Daoy (cell line): ENCODE measurements at places on chromosomes 12 and 14. TPM values are rescaled to one million over a fixed set of nuclear protein-coding genes. Genes with fewer than 3 reads are reported as not detected.
A peak's percentile ranks its signal among the peaks of the same experiment; 100 is the strongest.

GRCh38 chr12:124963211-124963610 is 25.7 kb downstream of the DHX37 start:
- DNase-seq, result no peak

The UNC79 gene
- total RNA-seq, result not detected in 2 replicates

DNA sequence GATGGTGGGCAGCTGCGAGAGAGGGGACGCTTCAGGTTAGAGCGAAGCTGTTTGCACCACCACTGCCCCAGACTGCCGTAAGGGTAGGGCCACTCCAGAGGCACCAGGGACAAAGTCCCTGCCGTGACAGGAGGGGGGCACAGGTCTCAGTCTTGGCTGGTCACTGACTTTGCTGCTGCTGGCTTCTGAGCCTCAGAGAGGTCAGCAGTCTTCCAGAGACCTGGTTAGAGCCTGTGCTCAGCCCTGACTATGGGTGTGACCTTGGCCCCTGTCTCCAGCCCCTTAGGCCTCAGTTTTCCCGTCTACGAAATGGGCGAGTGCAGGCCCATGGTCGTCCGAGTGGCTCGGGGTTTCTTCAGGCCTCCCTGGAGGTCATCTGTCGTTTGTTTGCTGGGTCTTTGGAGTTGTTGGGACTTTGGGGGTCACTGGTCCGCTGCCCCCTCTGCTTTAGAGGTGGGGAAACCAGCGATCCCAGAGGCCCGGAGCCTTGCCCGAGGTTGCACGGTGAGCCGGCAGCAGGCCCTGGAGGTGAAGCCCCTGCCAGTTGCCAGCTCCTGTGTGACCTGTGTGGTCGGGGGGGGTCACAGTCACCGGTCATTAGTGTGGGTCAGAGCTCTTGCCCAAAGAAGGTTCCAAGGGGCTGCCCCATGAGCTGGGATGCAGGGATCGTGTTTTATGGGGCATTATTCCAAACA is 15.3 kb downstream of the MEG3 start:
- no peak for DNase-seq

GRCh38 chr12:92971859-92972524 is 42.9 kb upstream of the EEA1 start:
- DNase-seq, result peak; percentile 57

- no peak for DNase-seq
Observed at GRCh38 chr12:132952371-132953162, 3.5 kb downstream of the ZNF605 start.

The PTPN21 gene
- total RNA-seq, result 4.8 and 7.7 TPM in 2 replicates

GRCh38 chr14:39469094-39469710 is 37.0 kb upstream of the FBXO33 start:
- DNase-seq, result peak; percentile 9

GRCh38 chr12:3295646-3296408 is 195.2 kb upstream of the PRMT8 start:
- no peak for DNase-seq

DNA sequence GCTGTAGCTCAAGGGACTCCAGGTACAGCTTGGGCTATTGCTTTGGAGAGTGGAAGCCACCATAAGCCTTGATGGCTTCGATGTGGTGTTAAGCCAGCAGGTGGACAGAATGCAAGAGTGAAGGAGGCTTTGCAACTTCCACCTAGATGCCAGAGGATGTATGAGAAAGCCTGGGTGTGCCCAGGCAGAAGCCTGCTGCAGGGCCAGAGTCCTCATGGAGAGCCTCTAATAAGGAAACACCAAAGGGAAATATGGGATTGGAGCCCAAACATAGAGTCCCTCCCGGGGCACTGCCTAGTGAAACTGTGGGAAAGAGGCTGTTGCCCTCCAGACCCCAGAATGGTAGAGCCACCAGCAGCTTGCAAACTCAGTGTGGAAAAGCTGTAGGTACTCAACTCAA is 9.8 kb upstream of the DICER1 start:
- DNase-seq, result no peak

GRCh38 chr14:73359445-73359844 is 98.9 kb downstream of the NUMB start:
- no peak for DNase-seq

DNA sequence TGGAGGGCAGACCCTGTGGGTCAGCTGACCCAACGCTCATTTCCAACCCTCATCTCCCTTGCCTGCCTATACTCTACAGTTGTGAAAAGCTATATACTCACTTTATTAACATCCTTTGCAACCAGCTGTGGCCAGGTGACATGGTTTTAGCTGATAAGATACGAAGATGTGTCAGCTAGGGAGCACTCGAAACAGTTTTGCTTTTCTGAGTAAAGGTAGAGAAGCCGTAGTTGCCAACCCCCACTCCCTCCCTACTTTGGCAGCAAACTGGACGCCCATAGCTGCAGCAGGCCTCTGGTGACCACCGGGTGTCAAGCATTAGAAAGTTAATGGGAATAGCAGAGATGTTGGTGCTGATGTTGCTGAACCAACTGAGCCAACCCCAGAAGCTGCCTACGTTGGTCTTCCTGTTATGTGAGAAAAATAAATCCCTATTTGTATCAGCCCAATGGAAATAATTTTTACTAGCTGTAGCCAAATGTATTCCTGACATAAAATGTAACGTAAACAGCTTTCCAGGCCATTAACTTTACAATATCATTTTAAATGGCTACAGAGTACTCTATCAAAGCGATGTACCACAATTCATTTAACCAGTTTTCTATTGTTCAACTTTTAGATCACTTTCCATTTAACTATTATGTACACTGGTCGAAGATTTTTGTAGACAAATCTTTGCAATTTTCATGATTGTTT is 98.5 kb upstream of the TMCC3 start:
- DNase-seq, result no peak

DNA sequence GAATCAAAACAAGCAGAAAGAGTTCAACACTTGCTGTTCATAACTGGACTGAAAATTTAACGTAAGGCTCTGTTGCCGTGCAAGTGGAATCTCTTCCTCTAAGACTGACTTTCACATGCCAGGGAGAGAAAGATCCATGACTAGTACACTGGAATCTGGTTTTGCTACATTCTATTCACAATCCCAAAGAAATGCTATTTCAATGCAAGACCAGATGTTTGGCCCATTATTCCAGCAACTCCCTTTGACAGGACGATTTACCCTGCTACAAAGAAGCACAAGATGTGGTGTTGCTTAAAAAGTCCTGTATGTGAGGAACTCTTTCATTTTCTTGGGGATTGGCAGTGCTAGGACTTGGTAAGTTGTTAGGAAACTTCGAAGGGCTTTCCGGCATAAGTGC is 17.4 kb downstream of the RFC5 start:
- no peak for DNase-seq

DNA sequence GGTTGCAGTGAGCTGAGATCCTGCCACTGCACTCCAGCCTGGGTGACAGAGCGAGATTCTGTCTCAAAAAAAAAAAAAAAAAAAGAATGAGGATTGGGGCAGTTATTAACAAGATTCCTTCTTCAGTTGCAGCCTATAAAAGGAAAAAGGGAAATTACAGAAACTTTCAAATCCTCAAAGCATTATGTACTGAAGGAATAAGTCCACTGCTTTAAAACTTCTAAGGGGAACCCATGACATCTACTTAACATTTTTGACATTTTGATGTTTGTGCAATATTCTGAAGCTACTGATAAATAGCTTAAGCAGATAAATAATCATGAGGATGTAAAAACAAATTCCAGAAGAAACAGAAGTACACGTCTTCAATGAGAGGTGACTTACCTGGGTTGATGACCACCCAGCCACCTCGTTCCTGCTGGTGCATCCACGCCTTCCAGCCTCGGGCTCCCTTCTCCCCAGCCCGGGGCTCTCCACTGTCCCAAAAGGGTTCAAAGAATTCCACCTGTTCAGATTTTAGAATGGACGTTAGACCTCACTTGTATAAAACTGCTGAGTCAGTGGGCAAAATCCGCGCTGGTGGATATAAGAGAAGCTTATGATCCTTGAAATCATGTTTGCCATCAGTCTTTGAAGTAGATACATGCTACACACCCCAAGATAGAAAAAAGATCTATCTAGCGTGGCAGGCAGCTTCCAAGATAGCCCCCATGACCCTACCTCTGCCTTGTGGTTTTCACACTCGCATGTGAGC is 33.7 kb downstream of the NRDE2 start:
- no peak for DNase-seq

The PPTC7 gene
- 4.4 and 8.8 TPM in 2 replicates for total RNA-seq

DNA sequence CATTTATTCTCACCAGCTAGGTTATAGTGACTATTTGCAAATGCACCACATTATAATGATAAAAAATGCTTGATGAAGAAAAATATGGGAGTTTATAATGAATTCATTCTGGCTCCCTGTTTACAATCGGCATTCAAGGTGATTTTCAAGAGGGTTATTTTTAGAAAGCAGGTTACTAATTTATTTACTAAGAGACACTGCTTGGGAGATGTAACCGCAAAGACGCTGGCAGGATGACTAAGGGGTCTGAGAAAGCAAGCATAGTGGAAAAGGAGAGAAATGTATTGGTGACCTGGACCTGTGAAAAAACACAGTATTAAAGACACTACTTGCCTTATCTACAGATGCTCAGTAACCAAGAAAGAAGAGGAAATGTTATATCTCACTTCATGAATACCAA is 13.3 kb upstream of the PITPNM2 start:
- DNase-seq, result no peak

DNA sequence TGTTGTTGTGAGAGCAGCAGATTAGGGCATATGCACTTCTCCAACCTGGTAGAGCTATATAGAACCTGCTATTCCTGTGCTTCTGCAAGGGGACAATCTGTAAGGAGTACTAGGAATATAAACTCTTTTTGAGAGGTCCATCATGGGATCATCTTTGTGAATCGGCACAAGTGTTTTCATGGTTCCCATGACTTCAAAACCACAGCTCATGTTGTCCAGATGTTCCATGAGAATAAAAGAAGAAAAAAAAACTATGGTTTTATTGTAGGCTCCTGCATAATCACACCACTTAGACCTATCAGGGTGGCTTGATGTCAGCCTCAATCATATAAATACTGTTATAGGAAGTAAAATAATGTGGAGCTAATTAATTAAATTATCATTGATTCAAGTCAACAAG is 311.4 kb upstream of the ATP2B1 start:
- no peak for DNase-seq

The OR6S1 gene
- total RNA-seq, result not detected in 2 replicates

The ADCY6 gene
- total RNA-seq, result 9.0 and 9.2 TPM in 2 replicates

- DNase-seq, result no peak
Observed at GRCh38 chr12:131369094-131369845, 341.6 kb upstream of the SFSWAP start.

DNA sequence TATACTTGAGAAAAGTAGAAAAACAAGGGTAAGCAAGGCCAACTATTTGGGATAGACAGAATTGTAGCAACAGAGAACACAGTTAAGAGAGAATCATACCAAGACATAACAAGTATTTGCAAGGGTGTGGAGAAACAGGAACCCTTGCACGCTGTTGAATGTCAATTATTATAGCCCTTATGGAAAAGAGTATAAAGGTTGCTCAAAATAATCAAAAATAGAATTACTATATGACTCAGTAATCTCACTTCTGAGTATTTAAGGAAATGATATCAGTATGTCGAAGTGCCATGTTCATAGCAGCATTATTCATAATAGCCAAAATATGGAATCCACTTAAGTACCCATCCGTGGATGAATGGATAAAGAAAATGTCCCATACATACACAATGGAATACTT is 193.3 kb downstream of the PHLDA1 start:
- no peak for DNase-seq

The GPX2 gene
- total RNA-seq, result not detected in 2 replicates

- DNase-seq, result no peak
Observed at GRCh38 chr12:103810111-103810510, 30.9 kb downstream of the NT5DC3 start.

GRCh38 chr14:83257466-83258439 is 1724.1 kb upstream of the SEL1L start:
- DNase-seq, result no peak

DNA sequence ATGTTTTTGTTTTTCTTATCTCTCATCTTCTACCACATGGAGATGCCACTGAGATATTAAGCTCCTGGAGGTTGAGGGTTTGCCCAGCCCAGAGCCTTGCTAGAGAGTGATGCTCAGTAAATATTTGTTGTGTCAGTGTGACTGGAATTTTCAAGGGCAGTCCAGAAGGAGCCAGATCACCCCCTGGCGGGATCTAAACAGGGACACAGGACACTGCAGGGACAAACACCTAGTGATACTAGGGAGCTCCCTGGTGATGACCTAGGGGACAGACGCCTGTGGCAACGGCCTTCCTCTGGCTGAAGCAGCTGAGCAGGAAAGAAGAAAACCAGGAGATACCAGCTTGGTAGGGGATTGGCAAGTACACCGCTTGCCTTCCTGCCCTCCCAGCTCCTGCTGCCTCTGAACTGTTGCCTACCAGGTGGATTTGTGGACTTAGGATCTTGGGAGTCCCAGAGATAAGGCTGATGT is 714.4 kb upstream of the TBX3 start:
- DNase-seq, result peak; percentile 15

GRCh38 chr12:49874142-49874897 is 29.4 kb downstream of the FAIM2 start:
- DNase-seq, result no peak

DNA sequence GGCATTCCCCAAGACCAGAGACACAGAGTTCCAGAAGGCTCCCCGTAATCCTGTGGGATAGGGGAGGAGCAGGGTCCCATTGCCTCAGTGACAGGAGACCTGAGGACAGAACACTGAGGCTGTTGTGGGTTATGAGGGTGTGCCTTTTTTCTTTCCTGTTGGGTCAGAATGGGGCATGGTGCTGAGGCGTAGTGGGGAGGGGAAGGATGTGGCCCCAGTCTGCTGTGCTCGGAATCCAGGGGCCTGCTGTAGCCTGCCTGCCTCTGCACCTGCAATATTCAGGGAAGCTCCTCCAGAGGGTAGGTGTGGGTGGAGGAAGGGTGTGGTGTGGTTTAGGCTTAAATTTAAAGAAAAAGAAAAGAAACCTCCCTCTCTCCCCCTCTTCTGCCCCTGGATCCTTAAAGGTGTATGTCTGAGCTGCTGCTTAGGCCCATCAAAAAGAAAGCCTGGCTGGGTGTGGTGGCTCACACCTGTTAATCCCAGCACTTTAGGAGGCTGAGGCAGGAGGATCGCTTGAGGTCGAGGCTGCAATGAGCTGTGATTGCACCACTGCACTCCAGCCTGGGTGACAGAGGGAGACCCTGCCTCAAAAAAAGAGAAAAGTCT is 18.7 kb downstream of the PLEKHG3 start:
- no peak for DNase-seq

The KRT77 gene
- total RNA-seq, result not detected in 2 replicates

- DNase-seq, result no peak
Observed at GRCh38 chr14:61296151-61296550, 15.0 kb upstream of the TMEM30B start.

DNA sequence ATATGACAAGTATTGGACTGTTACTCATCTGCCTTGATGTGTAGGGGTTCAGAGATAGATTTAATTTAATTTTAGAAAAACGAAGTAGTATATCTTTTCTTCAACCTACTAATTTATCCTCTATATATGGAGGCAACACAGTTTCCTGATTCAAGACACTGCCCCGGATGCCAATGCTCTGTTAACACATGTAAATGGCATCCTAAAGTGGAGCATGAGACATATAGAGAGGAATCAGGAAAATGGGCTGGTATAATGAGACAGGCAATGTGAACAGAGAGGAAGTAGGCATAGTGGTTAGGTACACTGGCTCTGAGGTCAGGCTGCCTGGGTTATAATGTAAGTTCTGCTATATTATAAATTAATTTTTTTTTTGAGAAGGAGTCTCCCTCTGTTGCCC is 85.6 kb downstream of the OTOGL start:
- no peak for DNase-seq
